Nucleus accumbens (tissue), 56 donors: ENCODE measurements at places on chromosomes 3 and 15.

DNA sequence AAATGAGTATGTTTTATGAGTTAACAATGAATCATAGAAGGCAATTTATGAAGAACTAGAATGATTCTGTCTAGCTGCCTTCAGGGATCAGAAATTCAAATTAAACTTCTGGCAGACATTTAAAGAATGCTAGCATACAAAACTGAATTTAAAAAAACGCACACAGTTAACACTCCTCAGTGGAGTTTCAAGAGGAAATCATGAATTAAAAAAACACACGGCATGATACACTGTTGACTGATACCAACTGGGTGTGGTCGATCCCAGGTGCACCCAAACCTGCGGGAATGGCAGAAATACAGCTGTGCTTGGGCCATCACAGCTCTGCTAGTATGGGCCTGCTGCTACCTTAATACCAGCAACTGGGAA is 526.0 kb downstream of the FOXP1 start:
- no peak for DNase-seq

DNA sequence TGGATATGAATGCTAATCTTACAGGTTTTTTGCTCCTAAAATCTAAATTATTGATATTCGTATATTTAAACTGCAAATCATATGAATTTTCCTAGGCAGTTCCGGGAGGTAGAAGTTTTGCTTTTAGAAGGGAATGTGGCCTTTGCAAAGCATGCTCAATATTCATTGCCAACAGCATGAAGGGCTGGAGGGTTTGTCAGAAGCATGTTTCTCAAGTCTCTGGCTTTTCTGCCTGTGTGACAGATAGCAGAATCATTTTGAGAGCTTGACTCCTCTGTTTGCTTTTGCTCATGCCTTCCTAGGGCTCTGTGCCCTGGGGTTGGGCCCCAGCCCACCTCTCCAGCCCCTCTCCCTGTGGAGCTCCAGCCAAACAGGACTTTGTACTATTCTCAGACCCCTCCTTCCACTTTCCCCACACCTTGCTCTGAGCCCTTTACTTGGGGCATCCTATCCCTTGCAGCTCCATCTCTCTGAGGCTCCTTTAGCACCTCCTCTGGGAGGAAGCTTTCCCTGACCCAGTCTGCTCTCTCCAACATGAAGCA is 91.3 kb downstream of the ARNT2 start:
- no peak for DNase-seq

DNA sequence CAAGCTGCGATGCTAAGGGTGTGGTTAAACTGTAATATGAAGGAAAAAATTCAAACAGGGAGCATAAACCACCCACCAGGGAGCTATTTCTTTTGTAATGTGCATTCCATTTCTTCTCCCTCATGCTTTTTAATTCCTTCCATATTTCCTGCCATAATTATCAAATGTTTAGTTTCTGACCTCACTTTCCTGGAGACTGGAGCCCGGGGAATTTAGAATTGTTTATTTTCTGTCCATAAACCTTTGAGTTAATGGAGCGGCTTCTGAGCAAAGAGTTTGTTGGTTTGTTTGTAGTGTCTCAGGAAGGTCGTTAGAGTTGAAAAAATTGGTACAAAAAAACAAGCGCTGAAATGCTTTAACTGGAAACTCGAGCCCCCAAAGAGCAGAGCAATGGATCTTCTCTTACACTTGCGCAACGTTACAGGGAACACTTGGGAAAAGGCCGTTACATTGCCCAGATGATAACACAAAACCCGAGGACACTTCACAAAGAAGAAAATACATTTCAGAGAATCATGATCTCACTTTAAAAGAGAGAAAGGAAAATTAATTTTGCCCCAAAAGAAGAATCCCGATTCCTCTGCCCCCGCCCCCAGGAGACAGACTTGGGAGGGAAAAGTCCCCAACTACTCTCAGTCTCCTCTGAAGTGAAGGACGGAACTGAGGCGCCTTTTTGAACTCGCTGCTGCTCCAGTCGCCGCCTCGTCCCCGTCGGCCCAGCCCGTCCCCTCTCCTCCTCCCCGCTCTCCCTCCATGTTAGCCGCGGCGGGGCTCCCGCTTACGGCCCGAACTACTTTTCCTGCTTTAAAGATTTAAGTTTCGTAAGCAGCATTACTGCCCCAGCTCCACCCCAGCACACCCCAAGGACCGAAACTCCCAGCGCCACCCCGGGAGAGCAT is 842 bp downstream of the FSTL1 start:
- no peak for DNase-seq

- no peak for DNase-seq
These were observed 759.6 kb downstream of the SQOR start for GRCh38 chr15:46394463-46394862.

DNA sequence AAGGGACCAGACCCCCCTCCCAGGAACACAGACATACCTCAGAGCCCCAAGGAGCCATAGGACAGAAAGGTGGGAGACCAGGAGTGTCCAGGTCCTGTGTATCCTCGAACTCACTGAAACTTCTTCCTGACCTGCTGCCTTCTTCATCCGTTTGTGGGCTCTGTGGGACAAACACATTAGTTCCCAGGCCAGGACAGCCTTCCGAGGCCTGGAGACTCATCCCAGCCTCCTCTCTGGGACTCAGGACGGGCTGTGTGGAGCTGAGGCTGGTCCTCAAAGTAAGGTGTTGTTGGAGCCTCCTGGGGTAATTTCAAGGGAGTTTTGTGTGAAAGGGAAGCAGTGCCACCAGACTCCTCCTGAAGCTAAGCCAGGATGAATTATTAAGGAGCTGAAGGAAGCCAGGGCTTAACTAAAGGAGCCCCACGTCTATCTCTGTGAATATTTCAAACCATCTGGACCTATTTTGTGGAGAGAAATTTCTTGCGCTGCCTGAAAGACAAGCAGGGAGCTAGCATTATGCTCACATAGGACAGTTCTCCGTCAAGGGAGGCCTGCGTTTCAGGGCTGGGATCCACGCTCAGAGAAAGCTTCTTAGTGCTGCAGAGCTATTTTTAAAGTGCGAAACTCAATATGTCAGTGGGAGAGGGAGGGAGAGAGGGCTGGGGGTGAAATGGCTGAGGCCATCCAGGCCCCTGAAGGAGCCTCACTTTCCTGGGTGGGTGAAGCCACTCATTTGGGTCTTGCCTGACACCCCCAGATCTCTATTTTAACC is 29.8 kb upstream of the PLA2G4E start:
- DNase-seq, result no peak

DNA sequence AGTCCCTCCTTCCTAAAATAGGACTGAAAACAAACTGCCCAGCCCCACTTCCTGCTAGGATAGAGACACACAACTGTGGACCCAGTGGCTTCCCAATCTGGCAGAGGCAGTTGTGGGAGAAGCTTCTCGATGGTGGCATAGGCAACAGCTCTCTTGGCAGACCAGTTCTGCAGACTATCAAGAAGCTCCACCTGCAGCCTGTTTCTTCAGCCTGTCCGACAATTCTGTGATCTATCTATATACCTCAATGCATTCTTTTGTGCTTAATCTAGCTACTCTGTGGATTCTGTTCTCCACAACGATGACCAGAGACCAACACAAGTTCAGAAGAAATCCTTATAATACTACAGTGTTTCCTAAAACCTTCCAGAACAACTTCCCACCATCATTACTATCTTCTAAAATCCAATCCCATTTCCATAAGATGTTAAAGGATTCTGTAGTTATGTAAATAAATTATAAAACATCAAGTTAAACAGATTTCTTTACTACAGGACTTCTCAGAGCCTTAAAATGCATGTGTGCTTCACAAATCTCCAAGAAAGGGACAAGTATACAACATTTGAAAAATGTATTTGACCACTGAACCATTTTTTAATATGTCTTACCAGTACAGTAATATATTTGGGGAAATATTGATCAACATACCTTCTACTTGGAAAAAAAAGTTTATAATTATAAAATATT is 57.7 kb downstream of the IGF2BP2 start:
- no peak for DNase-seq

- DNase-seq, result no peak
These were observed 174.9 kb downstream of the SCAPER start for GRCh38 chr15:76730262-76730661.

GRCh38 chr15:76190070-76190564 is 121.2 kb downstream of the ETFA start:
- no peak for DNase-seq

DNA sequence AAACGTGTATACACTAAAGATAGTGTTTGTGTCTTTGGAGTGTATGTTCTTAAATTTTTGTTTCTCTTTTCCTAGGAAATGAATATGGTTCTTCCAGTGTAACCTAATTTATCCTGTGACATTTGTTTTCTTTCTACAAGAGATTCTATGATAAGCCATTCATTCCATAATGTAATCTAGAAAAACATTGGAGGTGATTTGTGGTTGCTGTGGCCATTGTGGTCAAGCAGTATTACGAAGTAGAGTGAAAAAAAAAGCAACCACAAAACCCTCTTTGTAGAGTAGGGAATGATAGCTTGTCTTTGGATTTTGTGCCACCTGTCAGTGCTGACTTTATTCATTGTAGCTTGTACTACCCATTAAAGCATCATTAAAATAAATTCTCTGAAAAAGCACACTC is 1209.6 kb downstream of the ZPLD1 start:
- DNase-seq, result no peak

GRCh38 chr3:35537265-35537664 is 102.1 kb upstream of the ARPP21 start:
- no peak for DNase-seq

DNA sequence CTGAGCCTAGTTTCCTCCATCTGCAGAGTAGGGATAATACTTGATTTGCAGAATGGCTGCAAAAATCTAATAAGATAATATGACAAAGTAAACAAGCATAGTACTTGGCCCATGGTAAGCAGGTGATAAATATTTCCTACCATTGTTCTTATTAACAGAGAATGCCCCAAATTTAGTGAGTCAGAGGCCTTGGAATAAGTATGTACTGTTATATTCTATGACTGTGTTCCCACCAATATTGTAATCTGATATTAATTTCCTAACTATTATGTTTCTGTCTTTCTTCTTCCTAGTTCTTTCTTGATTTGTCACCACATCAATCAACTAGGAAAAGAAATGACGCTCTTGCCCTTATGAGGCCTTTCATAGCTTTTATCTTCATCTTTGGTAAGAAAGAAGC is 178.4 kb upstream of the SLC2A2 start:
- no peak for DNase-seq
